ENCODE measurements at places on chromosomes 5 and 9.

GRCh38 chr5:981456-981855, 27.1 kb upstream of the NKD2 start:
- DNase-seq, result no peak
- H3K27me3 ChIP-seq, result no peaks in the 10 kb centered on the region
- H3K27ac ChIP-seq, result no peak overlapping the region
- H3K4me3 ChIP-seq, result no peak overlapping the region
- peaks cover 31% of the 10 kb centered on the region for H3K4me1 ChIP-seq

DNA sequence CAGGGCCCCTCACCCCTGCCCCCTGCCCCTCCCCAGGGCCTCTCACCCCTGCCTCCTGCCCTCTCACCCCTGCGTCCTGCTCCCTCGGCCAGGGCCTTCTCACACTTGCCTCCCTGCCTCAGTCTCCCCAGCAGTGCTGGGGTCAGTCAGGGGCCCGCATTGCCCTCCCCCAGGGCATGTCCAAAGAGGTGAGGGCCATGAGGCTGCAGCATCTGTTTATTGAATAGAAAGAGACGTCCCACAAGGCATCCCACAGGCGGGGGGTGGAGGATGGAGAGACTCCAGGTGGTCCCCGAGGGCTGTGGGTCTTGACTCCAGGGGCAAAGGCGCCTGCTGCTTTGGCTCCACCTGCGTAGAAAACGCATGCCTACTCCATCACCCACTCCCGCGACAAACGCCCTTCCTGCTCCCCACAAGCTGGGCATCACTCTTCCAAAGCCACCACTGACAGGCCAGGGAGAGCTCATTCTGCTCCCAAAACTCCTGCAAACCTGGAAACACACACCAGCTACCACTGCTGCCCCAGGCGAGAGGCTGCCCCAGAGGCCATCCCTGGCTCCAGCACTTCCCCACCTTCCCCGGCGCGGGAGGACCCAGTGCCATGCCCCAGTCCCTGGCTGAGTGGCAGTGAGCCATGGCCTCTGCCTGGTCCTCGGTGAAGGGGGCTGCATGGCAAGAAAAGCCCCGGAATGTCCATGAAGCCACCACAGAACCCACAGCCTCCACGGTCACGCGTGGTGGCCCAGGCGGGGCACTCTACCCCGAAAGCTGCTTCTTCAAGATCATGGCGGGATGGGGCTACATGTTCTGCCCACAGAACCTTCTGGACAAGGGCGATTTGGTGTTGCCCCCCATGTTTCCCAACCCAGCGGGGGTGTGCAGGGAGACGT, 1.6 kb upstream of the LCN8 start:
- H3K27me3 ChIP-seq, result no peaks in the 10 kb centered on the region
- H3K4me3 ChIP-seq, result no peak overlapping the region
- no peaks in the 10 kb centered on the region for H3K36me3 ChIP-seq

DNA sequence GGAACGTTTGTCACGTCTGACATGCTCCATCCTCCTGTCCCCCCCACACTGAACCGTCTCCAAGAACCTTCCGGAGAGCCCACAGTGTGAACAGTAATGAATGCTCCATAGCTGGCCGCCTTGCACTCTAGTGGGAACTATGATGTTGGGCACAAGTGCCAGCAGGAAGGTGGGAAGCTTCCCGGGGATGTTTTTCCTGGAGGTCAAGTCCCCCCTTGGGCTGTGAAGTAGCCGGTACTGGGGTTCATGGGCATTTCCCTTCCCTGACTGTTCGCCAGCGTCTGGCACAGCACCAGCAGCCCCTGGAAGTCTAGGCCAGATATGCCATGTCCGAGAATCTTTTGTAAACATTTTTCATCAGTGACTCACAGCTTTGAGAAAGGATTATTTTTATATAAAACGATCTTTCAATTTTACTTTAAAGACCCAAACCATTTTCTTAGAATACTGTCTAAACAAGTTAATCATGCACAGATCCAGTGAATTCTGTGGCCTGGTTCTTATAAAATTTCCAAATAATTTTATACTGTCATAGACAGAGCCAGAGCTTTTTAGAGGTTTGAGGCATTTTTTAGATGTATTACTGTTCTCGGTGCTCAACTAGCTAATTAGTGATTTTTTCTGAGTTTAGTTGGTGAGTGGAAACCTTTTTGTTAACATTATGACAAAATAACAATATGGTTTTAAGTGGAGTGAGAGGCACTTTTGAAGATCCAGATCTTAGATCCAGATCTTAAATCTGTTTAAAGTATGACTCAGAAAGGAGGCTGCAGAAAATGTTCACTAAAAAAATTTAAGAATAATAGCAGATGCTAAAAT, 11.6 kb downstream of the ABL1 start:
- no peak for DNase-seq
- peak overlapping the region; percentile 4 for H3K4me3 ChIP-seq
- no peaks in the 10 kb centered on the region for H3K27me3 ChIP-seq
- H3K27ac ChIP-seq, result peak overlapping the region; percentile 71
- H3K36me3 ChIP-seq, result no peaks in the 10 kb centered on the region
- H3K4me1 ChIP-seq, result peaks cover 85% of the 10 kb centered on the region

GRCh38 chr5:151595411-151595826, 4.3 kb upstream of the FAT2 start:
- H3K27ac ChIP-seq, result no peak overlapping the region
- H3K4me3 ChIP-seq, result no peak overlapping the region
- H3K36me3 ChIP-seq, result no peaks in the 10 kb centered on the region
- no peak for DNase-seq
- H3K27me3 ChIP-seq, result no peaks in the 10 kb centered on the region
- H3K4me1 ChIP-seq, result no peaks in the 10 kb centered on the region

DNA sequence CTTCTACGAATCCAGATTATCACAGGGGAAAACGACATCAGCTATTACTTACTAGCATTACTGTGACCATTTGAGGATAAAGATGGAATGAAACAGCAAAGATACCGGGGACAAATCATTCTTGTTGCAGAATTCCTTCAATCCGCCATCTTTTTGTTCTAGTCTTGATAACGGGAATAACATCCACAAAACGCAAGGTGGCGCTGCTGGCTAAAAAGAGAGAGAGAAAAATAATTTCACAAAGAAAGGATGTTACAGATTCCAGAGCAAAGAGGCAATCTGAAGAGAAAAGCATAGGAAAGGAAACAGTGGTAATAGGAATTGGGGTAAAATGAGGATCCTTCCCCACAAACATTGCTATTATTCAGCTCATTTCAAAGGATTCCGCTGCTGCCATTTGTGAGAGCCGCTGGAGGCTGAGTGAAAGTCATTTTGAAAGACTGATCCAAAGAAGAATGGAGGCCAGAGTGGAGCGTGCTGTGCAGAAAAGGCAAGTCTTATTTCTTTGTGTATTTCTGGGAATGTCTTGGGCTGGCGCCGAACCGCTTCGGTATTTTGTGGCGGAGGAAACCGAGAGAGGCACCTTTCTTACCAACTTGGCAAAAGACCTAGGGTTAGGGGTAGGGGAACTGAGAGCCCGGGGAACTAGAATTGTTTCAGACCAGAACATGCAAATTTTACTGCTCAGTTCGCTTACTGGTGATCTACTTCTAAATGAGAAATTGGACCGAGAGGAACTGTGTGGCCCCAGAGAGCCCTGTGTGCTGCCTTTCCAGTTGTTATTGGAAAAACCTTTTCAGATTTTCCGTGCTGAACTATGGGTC, at the start of gene PCDHB7:
Gene PCDHB7 (plus strand): TSS at position 264 of the 824 bp plus-strand sequence. CDS start 192 bp downstream, at position 456.
- H3K27me3 ChIP-seq, result no peaks in the 10 kb centered on the region
- no peak within 1 kb of the TSS for H3K27ac ChIP-seq
- DNase-seq, result no peak
- H3K36me3 ChIP-seq, result no peaks in the 10 kb centered on the region
- no peaks in the 10 kb centered on the region for H3K4me1 ChIP-seq
- H3K4me3 ChIP-seq, result no peak within 1 kb of the TSS

DNA sequence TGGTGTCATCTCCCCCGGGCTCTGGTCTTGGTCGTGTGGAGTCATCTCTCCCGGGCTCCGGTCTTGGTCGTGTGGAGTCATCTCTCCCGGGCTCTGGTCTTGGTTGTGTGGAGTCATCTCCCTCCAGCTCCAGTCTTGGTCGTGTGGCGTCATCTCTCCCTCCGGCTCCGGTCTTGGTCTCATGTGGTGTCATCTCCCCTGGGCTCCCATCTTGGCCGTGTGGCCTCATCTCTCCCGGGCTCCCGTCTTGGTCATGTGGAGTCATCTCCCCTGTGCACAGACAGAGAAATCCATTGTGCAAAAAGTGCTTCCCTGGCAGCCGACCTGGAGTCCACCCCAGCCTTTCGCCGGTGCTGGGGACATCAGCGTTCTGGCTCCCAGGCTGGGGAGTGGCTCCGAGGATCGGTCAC, 91.1 kb upstream of the CACNA1B start:
- DNase-seq, result no peak
- no peak overlapping the region for H3K27ac ChIP-seq
- H3K4me1 ChIP-seq, result no peaks in the 10 kb centered on the region
- no peaks in the 10 kb centered on the region for H3K27me3 ChIP-seq
- peaks cover 8% of the 10 kb centered on the region for H3K36me3 ChIP-seq

DNA sequence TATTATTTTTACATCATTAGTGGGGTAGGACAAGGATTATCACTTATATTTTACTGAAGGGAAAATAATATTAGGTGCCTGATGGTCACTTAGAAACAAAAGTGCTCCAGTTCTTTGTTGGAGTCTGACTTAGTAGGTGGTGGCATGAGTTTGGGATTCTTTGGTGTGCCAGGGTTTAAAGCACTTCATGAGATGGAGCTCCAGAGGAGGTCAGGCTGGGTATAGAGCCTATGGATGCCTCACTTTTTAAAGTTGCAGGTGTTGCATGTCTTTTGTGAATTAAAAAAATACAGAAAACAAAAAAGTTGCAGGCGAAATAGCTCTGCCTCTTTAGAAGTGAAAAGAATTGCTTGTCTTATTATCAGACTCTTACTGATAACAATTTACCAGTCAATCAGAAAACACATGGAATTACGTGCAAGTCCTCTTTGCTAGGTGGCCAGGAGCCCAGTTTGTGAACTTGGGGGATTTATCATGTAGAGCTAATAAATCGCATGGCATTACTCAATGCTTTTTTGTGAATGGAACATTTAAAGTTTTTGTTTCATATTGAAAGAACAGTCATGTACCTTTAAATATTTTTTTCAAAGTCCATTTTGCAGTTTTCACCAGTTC, 1.6 kb downstream of the ITK start:
- no peaks in the 10 kb centered on the region for H3K4me1 ChIP-seq
- no peaks in the 10 kb centered on the region for H3K36me3 ChIP-seq
- H3K27me3 ChIP-seq, result no peaks in the 10 kb centered on the region

DNA sequence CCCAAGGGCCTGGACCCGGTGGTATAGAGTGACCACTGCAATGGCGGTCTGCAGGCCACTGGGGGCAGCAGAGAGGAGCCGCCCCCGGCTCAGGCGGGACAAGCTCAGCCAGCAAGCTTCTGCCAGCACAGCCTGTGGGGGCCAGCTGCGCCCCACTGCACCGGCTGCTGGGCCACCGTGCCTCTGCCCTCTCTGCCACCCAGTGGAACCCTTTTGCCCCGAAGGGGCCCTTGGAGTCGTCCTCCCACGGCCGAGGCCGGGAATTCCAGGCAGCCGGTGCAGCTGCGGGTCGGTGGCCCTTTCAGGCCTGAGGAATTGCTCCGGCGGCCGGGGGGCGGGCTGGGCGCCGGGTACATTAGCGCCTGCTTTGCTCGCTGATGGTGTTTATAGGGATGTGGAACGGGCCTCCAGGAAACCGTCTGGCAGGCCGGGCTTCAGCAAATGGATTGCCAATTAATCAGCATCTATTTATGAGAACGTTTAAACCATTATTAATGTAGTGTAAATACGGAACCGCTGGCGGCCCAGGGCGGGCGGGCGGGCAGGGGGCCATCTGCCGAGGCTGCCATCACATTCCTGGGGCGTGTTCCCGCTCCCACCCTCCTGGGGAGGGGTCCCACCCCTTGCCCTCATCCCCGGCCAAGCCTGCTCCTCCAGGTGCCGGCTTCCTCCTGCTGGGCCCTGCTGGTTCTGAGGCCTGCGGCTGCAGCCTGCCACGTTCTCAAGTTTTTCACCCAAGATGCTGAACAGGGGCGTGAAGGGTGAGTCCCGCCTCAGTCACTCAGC, 127.4 kb downstream of the BARX1 start:
- no peaks in the 10 kb centered on the region for H3K27me3 ChIP-seq
- no peak for DNase-seq
- no peak overlapping the region for H3K4me3 ChIP-seq
- H3K4me1 ChIP-seq, result no peaks in the 10 kb centered on the region
- H3K27ac ChIP-seq, result no peak overlapping the region
- no peaks in the 10 kb centered on the region for H3K36me3 ChIP-seq

- H3K4me3 ChIP-seq, result peak within 1 kb of the TSS; percentile 88
- peak; percentile 36 for DNase-seq
- H3K27ac ChIP-seq, result peak within 1 kb of the TSS; percentile 98
- no peaks in the 10 kb centered on the region for H3K4me1 ChIP-seq
Observed at GRCh38 chr5:9545992-9546851, at the start of gene SEMA5A. Gene SEMA5A (minus strand): TSS chr5:9546075. CDS start chr5:9379946, 166,129 bp downstream.

DNA sequence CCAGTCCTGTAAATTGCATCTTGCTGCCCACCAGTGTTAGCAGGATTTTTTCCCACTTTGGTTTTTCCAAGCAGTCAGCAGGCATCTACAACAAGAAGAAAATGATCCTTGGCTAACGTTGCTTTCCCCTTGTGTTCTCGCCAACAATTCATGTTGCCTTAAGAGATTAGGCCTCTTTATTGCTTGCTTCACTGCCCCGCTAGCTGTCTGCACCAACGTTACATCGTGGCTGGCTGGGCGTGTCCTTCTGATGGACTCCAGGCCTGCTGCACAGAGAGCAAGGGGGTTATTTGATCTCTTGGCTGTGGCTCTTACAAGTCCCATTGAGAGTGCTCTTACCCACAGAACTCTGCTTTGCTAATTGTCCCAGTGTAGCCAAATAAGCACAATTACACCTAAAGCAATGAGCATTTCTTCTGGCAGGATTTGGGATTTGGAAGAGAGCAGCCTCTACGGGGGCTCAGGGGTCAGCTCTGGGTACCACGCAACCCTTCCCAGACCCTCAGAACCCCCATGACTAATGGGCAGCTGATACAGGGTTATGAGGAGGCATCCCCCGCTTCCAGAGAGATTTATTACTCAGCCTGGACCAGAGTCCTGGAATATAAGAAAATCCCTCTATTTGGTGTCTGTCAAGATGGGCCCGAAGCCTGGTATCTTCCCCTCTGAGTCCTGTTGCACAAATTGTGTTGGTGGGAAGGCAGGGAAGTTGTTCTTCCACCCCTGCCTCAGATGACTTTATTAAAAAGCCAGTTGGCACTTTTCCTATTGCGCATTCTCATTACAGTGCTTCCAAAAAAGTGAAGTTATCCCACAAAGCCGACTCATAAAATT, 17.6 kb downstream of the DCANP1 start:
- H3K27ac ChIP-seq, result no peak overlapping the region
- H3K27me3 ChIP-seq, result no peaks in the 10 kb centered on the region
- no peak overlapping the region for H3K4me3 ChIP-seq
- DNase-seq, result no peak

DNA sequence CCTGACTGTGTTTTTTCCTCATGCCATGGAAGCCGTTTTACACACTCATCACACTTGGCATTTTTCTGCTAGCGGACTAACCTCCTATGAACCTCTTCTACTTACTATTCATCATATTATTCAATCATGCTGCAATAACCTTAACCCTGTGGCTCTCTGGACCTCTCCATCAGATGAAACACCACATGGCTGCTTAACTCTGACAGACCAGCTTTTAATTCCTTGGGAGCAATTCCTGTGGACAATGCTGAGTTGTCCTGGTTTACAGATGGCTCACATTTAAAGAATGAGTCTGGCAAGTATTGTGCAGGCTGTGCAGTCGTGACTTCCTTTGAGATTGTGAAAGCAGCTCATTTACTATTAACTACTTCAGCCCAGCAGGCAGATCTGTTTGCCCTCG, 9.0 kb downstream of the OR1J1 start:
- no peak for DNase-seq
- no peaks in the 10 kb centered on the region for H3K36me3 ChIP-seq
- peaks cover 13% of the 10 kb centered on the region for H3K4me1 ChIP-seq
- no peaks in the 10 kb centered on the region for H3K27me3 ChIP-seq
- no peak overlapping the region for H3K27ac ChIP-seq

- H3K4me3 ChIP-seq, result no peak overlapping the region
- no peak overlapping the region for H3K27ac ChIP-seq
- H3K4me1 ChIP-seq, result no peaks in the 10 kb centered on the region
- H3K36me3 ChIP-seq, result no peaks in the 10 kb centered on the region
- no peaks in the 10 kb centered on the region for H3K27me3 ChIP-seq
Observed at GRCh38 chr9:133987946-133988665, 4.0 kb downstream of the VAV2 start.
